Stimulated activated CD8-positive, alpha-beta memory T cell treated with anti-CD3 and anti-CD28 coated beads, Interleukin-15, amount 100 ng/mL, for 4 hours (primary cell): ENCODE measurements at places on chromosomes 3 and 15.

- no peak for DNase-seq
Measured at GRCh38 chr3:30512576-30512975, 93.8 kb upstream of the TGFBR2 start.

GRCh38 chr15:77019521-77020331, 24.8 kb downstream of the PSTPIP1 start:
- DNase-seq: no peak

- no peak for DNase-seq
Measured at GRCh38 chr3:123638936-123639689, 54.3 kb upstream of the HACD2 start.

DNA sequence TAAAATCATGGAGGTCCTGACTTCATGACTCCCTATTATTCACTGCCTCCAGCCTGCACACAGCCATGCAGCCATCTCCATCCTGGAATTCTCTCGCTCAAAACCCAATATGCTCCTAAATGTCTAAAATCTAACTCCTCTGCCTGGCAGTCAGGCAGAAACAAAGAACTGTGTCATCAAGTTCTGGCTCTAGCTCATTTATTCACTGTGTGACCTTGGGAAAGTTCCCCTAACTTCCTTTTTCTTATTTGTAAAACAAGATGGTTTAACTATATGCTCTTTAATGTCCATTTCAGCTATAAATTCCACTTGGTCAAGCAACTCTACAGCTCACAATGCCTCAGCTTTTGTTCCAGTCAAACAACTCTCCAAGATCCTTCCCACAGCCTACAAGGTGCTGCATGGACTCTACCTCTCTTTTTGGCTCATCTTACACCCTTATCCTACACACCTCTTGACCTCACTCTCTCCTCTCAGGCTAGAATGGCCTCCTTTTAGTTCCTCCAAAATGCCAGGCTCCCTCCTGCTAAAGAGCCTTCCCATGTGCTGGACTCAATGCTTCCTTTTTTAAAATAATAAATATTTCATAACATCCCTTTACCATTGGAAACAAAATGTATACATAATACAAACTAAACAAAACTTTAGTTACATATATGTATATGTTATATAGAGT, 16.4 kb downstream of the PIK3CB start:
- no peak for DNase-seq

- no peak for DNase-seq
Measured at GRCh38 chr3:147653367-147653923, 244.3 kb downstream of the ZIC1 start.

DNA sequence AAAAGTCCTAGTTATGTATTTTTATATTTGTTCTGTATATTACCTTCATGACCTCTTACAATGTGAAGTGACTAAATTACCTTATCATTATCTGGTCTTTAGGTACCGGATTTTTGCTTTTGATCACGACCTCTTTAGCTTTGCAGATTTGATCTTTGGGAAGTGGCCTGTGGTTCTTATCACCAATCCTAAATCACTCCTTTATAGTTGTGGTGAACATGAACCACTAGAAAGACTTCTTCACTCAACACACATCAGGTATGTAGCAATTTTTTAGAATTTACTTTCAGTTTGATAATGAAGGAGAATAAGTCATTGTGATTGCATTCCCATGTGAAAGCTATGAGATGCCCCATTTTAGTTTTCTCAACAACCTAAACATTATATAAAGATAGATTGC, 18.3 kb downstream of the TMEM62 start:
- no peak for DNase-seq

GRCh38 chr3:19002606-19003005, 145.7 kb upstream of the KCNH8 start:
- no peak for DNase-seq

GRCh38 chr3:135368781-135369180, 573.7 kb downstream of the EPHB1 start:
- DNase-seq: no peak

- no peak for DNase-seq
Measured at GRCh38 chr15:68204776-68205557, at the start of gene CALML4. CALML4 (minus strand) TSS chr15:68205332; CDS start chr15:68205247, 85 bp downstream.

GRCh38 chr3:191340966-191341365, 10.6 kb upstream of the UTS2B start:
- DNase-seq: no peak

GRCh38 chr3:170739410-170739809, 130.6 kb downstream of the RPL22L1 start:
- no peak for DNase-seq

DNA sequence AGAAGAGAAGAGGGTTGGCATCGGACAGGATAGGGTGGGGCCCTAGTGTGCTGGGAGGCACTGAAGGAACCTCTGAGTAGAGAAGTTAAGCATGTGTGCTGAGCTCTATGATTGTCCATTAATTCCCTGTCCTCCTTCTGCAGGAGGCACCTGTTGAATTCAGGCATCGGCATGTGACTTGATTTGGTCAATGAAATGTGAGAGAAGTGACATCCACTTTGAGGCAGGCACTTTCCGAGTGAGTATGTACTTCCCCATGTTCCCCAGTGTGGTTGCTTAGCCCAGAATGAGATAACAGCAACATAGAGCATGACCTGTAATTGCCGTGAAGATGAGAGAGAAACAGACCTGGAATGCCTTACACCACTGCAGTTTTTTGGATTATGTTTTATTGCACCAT, 224.8 kb downstream of the RPLP1 start:
- DNase-seq: no peak

DNA sequence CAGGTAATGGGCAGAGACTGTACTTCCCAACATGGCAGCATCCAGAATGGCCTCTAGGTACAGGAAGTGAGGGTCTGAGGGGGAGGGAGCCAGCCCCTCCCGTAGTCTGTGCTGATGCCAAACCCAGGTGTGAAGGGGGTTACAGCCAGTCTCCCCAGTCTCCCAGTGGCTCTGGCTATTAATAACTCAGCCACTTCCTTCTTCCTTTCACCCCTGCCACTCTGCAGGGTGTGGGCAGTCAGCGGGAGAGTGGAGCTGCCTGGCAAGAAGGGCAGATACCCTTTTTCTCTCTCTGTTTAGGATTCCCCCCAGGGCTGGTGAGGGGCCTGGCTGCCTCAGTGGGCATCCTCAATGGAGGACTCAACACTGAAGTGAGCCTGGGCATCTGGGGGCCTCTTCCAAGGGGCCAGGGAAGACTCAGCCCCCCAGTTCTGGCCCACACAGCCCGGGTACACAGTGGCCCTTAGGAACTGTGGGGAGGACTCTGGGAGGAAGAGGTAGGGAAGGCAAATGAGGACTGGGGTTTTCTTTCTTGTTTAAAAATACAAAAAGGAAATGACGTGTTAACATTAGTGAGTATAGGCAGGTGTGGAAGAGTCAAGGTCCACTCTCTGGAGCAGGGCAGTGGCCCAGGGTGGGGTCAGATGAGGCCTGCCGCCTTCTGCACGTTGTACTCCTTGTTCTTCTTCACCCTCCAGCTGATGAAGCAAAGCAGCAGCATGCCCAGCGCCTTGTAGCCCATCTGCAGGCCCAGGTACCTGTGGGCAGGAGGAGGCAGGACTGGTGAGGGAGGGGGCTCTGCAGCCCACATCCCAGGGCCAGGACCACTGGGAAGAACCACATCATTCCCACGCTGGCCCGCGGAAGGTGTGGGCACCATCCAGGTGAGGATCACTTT, 38.6 kb upstream of the RAB6B start:
- DNase-seq: no peak

DNA sequence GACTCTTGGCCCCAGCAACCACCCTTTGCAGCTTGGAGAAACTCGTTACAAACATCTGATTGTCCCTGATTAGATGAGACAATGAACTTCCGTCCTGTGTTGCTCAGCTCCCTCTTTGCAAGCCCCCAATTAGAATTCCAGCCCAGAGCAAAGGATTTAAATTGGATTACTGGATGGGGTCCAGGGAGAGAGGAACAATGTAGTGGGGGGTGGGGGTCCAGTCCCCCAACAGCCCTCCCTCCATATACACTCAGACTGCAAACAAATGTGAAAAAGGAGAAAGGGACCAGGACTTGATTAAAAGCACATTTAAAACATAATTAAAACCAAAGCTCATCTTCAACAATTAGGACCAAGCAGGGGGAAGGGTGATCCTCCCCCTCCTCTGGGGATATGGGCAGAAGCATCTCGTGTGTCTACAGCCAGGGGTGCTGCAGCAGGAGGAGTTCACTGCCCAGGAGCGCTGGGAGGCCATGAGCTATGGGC, 71.7 kb upstream of the TMEM115 start:
- DNase-seq: no peak

DNA sequence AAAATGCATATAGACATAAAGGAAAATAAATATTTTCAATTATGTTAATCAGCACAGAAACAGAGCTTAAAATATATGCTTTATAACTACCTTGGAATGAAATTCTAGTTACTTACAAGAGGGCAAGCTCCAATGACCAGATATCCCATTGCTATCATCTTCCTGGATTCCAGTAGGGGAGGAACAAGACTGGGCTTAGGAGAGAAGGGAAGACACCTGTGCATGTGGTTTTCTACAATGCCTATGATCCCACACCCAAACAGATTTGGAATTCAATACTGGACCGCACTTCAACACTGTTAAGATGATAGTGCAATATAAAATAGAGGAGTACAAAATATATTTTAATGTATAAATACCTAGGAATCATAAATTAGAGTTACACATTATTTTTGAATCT, 79.6 kb downstream of the ARPP21 start:
- DNase-seq: no peak

DNA sequence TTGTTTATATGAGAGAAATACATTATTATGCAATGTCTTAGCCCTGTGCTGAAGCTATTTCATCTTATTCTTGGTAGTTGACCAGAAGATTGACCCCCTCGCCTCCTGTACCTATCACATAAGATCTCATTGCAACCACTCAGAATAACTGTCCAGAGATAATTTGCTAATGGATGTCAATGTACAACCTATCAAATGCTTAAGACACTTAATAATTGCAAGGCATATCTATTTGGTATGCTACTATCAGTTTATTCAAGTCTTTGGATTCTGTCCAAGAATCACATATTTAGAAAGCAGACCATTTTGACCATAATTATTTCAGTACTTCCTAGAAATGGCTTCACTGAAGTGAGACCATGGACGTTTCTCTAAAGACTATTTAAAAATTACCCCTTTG, 241.6 kb downstream of the GAP43 start:
- DNase-seq: no peak

DNA sequence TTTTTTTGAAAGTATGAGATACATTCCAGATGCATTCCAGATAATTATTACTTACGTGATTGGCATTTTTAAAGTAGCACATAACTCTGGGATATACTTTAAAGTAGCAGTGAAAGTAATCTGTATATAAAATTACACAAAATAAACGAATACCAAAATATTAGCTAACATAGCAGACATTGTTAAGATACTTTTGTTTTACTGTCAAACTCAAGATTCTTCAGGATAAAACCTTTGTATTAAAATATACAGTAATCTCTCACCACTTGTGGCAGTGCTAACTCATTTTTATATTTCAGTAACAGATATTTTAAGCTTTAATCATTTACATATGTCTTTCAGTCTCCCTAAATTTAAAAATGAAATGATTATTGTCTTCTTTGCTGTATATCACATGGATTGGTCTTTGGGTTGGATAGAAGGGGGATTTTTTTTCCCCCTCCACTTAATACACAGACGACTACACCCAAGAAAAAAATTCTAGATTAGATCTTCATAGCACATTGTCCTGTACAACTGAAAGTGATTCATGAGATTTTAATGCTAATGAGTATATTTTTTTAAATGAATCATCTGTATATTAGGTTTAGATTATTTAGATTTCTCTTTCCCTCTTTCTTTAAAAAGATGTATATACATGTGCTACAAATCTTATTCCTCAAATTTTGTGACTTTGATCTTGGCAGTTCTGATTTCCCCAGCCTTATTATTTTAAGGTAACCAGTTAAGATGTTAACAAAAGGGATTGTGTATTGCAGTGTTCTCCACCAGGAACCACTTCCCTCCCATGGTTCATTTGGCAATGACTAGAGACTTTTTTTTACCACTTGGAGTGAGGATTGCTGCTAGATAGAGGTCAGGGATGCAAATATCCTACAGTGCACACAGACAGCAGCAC, 24.5 kb upstream of the EBLN2 start:
- DNase-seq: no peak

GRCh38 chr3:116981089-116981488, 271.5 kb downstream of the TUSC7 start:
- DNase-seq: no peak

GRCh38 chr3:133505813-133506212, 67.7 kb upstream of the CDV3 start:
- no peak for DNase-seq

DNA sequence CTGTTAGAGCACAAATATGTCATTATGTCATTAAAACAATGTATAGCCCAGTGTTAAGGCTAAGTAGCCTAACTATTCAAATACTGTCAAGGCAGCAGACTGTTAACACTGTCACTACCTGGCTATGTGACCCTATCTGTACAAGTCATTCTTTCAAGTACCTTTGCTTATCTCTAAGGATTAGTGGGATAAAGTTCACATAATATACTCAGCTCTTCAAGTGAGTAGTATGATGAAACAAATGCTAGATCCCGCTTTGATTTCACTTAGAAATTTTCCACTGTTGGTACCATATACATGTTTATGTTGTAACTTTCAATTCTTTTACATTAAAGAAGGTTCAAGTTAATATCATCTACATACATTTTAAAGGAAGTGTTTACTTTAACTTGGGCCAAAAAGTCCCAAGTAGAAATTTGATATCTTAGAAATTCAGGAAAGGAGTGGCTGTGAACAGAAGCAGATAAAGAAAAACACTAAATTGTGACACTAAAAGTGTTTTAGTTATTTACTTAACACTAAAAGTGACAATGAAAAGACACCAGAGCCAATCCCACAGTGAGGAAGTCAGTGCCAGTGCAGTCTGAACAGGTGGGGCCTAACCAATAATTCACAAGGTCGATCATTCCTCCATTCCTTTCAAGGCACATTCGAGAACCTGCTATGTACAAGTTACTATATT, 4.8 kb upstream of the RFX7 start:
- no peak for DNase-seq

DNA sequence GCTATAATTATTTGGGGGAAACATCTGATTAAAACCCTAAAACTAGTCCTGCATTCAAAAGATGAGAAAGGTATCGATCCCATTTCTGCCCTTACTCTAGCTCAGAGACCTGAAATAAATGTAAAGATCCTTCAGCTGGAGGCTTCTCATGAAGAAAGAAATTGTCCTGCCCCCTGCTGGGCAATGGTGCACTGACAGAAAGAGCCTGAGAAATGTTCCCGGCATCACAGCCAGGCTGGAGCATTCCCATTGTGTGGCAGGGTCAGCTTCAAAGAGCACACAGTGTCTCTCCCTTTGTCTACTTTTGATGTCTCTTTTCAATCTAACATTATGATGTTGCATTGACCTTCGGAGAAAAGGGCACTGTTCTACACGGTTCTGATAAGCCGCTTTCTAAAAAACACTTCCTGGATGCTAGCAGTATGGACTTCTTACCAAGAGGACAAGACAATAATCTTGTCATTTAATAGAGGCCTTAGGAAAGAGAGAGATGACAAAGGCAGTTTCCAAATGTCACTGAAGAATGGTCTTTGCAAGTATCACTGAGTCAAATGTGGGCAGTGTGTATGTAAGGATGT, 287.5 kb downstream of the MAGI1 start:
- DNase-seq: no peak
